ENCODE measurements at places on chromosomes 11 and 22. TPM values are rescaled to one million over a fixed set of nuclear protein-coding genes. Genes with fewer than 3 reads are reported as not detected.

GRCh38 chr11:121420398-121420797, 31.7 kb upstream of the SORL1 start:
- DNase-seq, result no peak

DNA sequence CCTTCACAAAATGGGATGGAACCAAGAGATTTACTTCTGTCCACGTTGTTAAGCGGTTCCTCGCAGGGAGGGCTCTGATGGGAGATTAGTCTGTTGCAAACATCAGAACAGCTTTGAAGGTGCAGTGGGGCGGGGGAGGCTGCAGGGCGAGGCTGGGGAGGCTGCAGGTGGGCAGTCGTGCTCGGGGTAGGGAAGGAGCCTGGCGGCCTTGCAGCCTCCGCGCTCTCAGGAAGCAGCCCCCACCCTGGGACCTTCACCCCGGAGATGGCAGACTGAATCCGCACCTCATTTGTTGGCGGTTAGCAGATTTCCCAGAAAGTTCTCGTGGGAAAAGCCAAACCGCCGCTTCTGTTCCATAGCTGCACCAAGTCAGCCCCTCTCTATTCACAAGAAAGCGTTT, 237.3 kb downstream of the BRD1 start:
- no peak for DNase-seq

GRCh38 chr11:1603629-1604028, 4.6 kb downstream of the KRTAP5-3 start:
- no peak for DNase-seq

- peak; percentile 52 for DNase-seq
Measured at GRCh38 chr11:69311767-69312385, 17.9 kb downstream of the MYEOV start.

GRCh38 chr22:47098121-47098520, 335.7 kb downstream of the TBC1D22A start:
- no peak for DNase-seq

- no peak for DNase-seq
Measured at GRCh38 chr22:39327995-39328754, 8.8 kb upstream of the RPL3 start.

GRCh38 chr11:87300640-87301380, 263.1 kb downstream of the TMEM135 start:
- no peak for DNase-seq

DNA sequence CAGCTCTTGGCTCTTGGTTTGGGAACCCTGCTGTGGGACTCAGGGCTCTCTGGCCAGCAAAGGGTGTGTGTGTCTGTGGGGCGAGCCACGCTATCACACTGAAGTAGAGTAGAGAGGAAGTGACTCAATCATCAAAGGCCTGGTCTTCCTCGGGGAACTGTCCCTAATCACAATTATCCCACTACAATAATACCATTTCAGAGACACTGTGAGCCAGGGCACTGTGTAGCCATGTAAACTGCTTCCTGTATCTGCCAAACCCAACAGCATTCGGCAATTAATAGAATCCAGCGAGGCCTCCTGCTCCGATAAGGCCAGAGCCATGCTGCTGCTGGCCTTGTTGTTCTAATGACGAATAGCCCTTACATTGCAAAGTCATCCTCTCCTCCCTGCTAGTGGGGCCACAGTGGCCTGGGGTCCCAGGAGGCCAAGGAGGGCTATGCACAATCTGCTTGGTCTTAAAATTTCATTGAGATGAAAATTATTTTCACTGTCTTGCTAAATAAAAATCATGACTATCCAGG, 49.8 kb upstream of the LMO2 start:
- DNase-seq, result no peak

GRCh38 chr11:117160826-117161225, 16.7 kb downstream of the PAFAH1B2 start:
- no peak for DNase-seq

DNA sequence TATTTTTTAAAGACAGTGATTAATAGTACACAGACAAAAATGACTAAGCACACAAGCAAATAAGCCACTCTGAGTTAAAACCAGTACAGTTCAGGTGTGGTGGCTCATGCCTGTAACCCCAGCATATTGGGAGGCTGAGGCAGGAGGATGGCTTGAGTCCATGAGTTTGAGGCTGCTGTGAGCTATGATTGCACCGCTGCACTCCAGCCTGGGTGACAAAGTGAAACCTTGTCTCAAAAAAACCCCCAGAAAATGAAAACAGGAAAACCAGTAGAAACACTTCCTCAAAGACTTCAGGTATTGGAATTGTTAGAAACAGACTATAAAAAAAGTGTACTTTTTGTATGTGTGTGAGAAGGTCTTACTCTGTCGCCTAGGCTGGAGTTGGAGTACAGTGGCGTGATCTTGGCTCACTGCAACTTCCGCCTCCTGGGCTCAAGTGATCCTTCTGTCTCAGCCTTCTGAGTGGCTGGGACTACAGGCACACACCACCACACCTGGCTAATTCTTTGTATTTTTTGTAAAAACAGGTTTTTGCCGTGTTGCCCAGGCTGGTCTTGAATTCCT, 33.0 kb downstream of the PPP6R2 start:
- DNase-seq, result no peak

- no peak for DNase-seq
Measured at GRCh38 chr11:3340025-3340424, 38.9 kb downstream of the ZNF195 start.

GRCh38 chr22:17272511-17272991, 53.3 kb upstream of the ADA2 start:
- no peak for DNase-seq

DNA sequence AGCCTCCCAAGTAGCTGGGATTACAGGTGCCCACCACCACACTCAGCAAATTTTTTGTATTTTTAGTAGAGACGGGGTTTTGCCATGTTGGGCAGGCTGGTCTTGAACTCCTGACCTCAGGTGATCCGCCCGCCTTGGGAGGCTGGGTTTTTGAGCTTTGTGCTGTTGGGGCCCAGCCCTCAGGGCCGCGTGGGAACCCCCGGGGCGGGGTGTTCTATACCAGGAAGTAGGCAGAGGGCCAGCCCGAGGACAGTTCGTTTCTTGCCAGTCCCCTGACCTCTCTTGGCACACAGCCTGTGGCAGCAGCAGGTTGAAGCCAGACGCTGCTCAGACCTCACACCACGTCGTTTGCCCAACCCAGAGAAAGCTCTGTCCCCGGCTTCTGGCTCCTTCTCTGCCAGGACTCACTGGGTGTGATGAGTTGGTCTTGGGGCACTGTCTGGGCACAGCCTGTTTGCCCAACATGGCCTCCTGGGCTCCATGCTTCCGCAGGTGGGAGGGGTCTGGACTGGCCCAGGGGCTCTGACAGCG, 24.9 kb upstream of the CHKA start:
- DNase-seq, result peak; percentile 33

DNA sequence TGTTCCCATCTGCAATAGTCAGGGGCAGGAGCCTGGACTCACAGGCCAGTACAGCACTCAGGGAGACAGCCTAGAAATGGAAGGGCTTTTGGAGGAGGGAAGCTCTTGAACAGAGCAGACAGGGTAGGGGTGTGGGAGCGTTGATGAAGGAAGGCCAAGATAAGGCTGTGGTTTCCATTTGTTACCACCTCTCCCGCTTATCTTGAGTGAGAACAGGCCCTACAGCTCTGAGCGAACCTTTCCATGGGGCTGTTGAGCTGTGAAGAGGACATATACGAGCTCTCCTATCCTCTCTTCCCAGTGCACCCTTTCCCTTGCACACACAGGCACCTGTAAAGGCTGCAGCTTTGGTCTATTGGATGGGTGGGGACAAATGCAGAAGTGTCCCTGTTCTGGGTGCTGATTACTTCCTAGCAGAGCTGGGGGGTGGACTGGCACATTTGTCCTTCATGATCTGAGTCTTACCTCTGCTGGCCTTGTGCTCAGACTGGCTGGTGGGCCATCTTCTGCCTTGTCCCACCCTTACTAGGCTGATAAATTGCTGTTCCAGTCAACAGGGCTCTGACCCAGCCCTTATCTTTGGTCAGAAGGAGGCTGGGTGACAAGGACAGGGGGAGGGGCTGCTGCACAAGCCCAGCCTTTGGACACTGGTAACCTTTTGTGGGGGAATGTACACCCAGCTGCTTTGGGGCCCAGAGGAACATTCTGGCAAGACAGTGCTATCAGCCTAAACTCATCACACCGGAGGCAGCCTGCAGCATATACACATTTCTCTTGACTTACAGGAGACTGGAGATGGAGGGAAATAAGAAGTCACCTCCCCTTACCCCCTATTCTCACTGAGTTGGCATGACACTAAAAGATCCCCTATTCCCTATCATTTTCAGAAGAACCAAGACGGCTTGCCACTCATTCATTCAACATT, 80.1 kb upstream of the NNMT start:
- DNase-seq, result no peak

- DNase-seq, result no peak
Measured at GRCh38 chr22:19355413-19356157, 64.1 kb upstream of the CLTCL1 start.

DNA sequence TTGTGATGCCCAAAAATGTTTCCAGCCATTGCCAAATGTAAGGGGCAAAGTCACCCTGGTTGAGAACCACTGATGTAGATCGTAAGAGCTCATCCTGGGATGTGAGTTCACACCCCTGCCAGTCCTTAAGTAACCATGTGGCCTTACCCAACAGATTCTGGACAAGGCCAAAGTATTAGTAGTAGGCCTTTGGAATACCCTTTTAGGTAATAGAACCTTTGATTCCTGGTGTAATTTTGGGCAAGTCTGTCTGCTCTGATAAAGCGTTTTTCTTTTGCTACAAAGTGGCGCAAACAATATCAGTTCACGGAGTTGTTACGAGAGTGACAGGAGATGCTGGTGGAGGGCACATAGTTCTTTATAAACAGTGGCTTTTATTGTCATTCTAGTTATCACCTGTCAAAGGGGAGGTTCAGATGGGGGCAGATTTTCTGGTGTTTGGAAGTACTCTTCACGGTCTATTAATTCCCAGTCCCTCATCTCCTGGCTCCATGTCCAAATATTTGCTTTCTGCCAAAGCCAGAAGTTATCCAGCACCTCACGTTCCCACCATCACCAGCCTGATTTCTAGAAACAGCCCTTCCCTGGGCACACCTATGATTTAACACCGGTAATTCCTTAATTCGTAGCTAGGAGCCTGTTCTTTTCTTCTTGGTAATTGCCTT, 73.8 kb upstream of the CRYBB3 start:
- no peak for DNase-seq

GRCh38 chr11:31114442-31114841, 255.1 kb downstream of the DCDC1 start:
- DNase-seq, result no peak

DNA sequence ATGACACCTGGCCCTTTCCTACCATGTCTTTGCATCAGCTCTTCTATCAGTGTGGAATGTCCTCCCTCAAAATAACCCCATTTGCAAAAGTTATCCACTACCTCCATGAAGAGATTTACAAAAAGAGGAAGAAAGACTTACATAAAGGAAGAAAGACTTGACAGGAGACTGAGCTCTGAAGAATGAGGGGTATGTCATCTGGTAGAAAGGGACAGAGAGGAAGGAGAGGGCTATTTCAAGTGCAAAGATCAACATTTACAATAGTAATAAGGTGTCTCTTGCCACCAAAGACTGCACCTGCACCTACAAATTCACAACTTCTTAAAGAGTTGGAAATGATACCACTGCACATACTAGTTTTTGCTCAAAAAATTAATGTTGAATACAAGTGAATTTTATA, 18.2 kb downstream of the PAK1 start:
- DNase-seq, result no peak

DNA sequence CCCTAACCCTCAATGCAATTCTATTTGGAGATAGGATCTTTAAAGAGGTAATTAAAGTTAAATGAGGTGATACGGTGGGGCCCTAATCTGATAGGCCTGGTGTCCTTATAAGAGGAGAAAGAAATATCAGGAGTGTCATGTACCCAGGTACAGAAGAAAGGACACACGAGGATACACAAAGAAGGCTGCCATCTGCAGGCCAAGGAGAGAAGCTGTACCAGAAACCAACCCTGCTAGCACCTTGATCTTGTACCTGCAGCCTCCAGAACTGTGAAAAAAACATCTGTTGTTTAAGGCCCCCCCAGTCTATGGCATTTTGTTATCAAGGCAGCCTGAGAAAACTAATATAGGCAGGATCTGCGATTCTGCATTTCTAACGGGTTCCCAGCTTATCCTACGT, 44.2 kb downstream of the FBXO7 start:
- no peak for DNase-seq

GRCh38 chr11:122848186-122848585, 9.9 kb downstream of the CRTAM start:
- no peak for DNase-seq

- DNase-seq, result no peak
Measured at GRCh38 chr11:95556011-95556341, 233.6 kb downstream of the FAM76B start.

- DNase-seq, result no peak
Measured at GRCh38 chr11:13368041-13368446, 90.5 kb downstream of the BMAL1 start.

GRCh38 chr11:72425053-72425980, 9.0 kb downstream of the CLPB start:
- no peak for DNase-seq

DNA sequence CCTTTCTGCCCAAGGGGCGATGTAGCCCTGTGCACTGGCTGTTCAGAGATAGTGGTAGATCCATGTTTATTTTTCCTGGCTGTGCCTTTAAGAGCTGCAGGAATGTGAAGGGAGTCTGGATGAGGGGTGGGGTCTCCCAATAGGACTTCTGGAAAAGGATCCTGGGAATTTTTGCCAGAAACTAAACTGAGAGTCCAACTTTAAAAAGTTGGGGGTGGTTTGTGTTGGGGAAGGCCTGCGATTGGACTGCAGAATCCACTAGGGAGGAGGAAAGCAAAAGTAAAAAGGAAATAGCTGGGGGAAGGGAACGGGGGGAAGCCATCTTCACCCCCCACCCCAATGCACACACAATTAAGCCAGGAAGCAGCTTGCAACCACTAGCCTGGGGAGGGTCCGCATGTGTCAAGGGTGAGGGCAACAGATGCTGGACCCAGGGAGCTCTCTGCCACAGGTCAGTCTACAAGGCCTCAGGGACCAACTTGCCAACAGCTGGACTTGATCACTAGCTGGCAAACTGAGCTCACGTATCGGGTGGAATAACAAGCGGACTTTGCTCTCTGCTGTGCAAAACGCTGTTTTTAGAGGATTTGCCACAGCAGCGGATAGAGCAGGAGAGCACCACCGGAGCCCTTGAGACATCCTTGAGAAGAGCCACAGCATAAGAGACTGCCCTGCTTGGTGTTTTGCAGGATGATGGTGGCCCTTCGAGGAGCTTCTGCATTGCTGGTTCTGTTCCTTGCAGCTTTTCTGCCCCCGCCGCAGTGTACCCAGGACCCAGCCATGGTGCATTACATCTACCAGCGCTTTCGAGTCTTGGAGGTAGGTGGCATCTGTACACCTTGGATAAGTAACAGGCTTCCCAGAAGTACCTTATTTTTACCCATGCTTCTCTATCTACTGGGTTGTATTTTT, at the start of gene OLFML1:
Gene OLFML1, plus strand, starts transcription at position 321 of the 912 bp plus-strand sequence. Its CDS starts 370 bp downstream, at position 691.
- no peak for DNase-seq

- no peak for DNase-seq
Measured at GRCh38 chr11:77448269-77448668, 25.6 kb downstream of the PAK1 start.

The MUC15 gene
- not detected for total RNA-seq

The MMP11 gene
- total RNA-seq, result 2.4 TPM

The LRRC4C gene
- not detected for total RNA-seq

The RFPL2 gene
- not detected for total RNA-seq

The ACO2 gene
- 76.2 TPM for total RNA-seq

The SLC5A12 gene
- not detected for total RNA-seq

The PTPN5 gene
- not detected for total RNA-seq

The APLP2 gene
- 31.5 TPM for total RNA-seq

The FBLN1 gene
- not detected for total RNA-seq

The SCARF2 gene
- 1.7 TPM for total RNA-seq

The MMP1 gene
- not detected for total RNA-seq

The OR52A1 gene
- total RNA-seq, result not detected

The SMC1B gene
- 2.4 TPM for total RNA-seq

The UPK3A gene
- total RNA-seq, result not detected

The CKAP5 gene
- 135 TPM for total RNA-seq

The PRAME gene
- total RNA-seq, result not detected

The EIF3F gene
- 226 TPM for total RNA-seq
